Activated gamma-delta T cell treated with anti-CD3 and anti-CD28 coated beads, Interleukin-2, amount 50 U/mL, for 16 hours (primary cell): ENCODE measurements at places on chromosomes 5 and 9.

DNA sequence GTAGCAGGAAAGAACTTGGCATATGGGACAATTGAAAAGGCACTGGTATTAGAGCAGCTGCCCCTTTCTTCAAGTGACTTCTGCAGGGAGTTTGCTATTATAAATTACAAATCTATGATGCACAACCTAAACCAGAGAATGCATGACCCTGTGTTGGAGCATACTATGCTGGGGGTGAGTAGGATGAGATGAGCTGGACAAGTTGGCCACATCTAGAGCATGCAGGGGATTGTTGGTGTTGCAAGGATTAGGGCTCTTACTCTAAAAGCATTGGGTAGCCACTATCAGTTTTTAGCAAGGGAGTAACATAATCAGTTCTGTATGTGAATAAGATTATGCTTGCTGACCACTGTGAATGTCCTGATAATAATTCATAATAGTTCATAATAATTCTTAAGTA is 186.7 kb downstream of the KIAA0825 start:
- no peak for DNase-seq

DNA sequence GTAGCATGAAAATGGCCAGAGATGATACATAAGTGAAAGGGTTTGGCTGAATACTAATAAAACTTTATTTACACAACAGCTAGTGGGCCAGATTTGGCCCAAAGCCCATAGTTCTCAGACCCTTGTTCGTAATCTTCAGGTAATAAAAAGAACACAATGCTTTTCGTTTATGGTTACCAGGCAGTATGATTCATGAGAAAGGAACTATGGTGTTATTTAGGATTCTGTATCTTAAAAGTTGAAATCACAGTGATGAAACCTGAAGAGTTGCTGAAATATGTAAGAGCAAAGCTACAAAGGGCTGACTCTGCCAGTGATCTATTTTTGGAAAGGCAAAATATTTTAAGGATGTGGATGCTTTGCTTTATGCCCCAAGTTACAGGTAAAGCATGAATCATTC is 192.7 kb downstream of the SMC2 start:
- no peak for DNase-seq

DNA sequence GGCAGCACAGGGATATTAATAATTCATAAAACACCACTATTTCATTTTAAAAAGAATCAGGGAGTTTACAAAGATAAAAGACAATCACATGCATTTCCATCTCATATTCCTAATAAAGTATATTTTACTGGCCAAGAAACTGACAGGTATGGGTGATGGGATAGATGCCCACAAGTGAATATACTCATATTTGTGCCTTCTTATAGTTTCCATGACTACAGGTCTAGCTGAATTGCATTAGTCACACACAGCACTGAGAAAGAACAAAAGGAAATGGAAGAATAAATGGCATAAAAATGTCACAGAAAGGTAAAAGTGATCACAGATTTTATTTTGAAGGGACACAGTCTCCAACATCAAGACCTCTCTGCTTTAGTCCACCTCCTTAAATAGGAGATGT is 193.5 kb downstream of the PLK2 start:
- DNase-seq = no peak

- peak; percentile 69 for DNase-seq
Observed at GRCh38 chr9:91193087-91193657, 168.5 kb downstream of the AUH start.

GRCh38 chr5:169071-169727 is 22.1 kb upstream of the LRRC14B start:
- no peak for DNase-seq

DNA sequence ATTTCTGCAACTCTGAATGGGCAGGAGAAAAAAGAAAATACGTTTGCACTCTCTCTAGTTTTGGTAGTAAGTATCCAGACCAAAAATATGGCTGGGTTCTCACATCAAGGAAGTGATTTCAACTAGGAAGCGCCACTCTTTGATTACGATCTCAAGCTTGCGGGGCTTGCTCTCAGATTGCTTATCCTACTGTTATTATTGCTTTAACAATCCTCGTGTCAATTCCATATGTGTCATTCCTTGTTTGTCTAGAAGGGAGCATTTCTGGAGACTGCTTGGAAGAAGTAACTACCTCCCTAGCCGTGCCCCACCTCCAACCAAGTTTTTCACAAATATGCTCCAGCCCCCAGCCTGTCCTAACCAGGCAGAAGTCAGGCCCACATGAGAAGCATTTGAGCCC is 3.5 kb downstream of the PRUNE2 start:
- no peak for DNase-seq

GRCh38 chr5:177327539-177328522 is 16.1 kb upstream of the MXD3 start:
- DNase-seq = no peak

- DNase-seq = no peak
Observed at GRCh38 chr5:18799482-18800128, 1165.3 kb downstream of the TAF11L14 start.

GRCh38 chr9:134807716-134808446 is 72.7 kb upstream of the FCN2 start:
- no peak for DNase-seq

DNA sequence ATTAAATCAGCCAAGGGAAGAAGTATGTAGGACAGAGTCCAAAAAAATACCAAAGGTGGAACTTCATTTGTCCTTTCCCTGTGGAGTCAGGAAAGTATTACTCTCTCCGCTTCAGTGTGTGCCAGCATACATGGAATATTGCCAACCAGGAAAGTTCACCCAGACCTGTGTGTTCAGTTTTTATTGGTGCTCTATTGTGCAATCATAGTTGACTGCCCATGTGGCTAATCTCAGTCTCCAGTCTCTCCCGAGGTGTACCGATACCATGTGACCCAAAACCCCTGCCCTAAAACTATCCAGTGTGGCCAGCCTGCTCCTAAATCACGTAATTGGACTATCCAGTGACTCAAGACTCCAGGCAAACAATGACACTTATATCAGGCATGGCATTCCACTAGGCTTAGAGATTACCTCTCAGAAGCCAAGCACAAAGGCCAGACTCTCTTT is 38.8 kb downstream of the NFX1 start:
- DNase-seq = no peak

- no peak for DNase-seq
Observed at GRCh38 chr9:1042466-1042865, 7.7 kb upstream of the DMRT2 start.
